ENCODE measurements at places on chromosomes 3 and 15.
A peak's percentile ranks its signal among the peaks of the same experiment; 100 is the strongest.

DNA sequence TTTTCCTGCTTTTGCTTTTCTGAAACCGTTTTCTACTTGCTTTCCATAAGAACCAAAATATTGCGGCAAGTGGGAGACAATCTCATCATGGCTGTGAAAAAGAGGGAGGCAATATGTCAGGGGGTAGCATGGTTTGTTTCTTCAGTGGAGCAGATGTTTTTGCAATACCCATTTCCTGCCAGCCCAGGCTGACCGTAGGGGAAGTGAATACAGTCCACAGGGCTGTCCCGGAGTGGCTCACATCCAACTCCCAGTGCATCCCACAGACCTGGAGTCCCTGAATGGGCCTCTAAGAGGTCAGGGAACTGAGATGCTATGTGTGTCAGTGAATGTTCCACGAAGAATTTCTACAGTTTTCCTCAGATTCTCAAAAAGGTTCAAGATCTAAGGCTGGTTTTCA, 69.6 kb downstream of the EPHB1 start:
- no peak for DNase-seq

DNA sequence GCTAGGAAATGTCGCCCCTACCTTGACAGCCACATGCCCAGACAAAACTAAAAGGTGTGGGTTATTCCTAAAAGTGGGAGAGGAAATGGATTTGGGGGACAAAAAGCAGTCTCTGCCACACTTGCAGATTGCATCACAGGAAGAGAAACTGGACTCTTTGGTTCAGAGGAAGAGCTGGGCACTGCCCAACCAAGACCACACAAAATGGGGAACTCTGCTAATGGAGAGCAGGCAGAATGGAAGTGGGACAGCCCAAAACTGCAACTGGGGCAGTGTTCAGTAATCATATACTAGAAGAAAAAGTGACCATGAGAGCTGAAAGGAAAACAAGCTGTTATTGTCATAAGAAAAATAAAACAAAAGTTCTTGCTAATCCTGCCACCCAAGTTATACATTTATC, 138.9 kb upstream of the FRMD4B start:
- no peak for DNase-seq

GRCh38 chr3:88912294-88912877, 195.0 kb upstream of the EPHA3 start:
- no peak for DNase-seq

DNA sequence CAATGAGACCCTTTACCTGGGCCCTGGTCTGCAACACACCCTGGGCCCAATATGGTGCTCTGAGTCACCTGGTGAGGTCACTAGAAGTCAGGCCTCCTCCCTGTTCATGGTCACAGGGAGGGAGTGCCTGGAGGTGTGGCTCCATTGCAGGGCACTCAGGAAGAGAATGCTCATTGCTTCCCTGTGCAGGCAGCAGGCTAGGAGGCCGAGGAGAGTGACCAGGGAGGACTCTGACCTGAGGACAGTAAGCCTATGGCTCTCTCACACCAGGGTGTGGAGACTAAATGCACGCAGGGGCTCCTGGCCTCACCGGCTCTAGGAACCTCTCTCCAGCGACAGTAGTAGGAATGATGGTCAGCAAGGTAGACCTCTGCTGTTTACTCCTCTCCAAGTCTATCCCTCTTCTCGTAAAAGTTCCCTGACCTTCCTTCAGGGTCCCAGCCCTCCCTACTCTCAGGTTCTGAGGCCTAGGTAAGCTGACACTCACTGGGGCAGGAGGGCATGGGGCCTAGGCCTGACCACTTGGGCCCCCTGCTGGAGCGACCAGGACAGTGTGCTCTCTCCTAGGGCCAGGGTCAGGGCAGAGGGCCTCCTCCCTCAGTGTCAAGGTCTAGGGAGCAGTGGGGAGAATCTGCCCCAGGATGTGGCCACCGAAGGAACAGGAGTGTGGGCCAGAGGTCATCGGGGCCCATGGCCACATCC, 9.6 kb upstream of the SLCO2A1 start:
- DNase-seq, result no peak

DNA sequence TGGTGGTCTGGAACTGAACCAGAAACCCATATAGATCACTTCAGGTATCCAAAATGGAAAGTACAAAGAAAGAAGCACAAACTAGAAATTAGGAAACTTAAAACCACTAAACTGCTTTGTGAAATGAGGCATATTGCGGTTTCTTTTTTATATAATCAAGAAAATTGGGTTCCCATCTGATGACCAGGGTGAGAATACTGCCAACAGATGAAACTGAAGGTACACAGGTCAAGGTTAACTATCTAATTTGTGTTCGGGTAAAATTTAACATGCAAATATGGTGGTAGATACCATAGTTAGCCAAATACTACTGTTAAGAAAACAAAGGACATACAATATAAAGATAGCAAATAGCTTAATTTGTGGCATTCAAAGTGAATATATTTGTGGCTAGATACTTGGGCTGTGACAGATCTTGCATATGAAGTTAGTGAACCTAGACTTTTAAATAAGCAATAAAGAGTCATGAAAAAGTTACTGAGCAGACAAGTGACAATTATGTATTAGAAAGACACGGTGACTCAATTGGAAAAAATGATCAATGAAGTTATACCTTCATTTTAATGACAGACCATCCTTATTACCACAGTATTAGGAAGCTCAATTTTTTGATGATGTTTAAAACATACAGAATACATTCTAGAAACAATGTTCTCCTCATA, 127.4 kb downstream of the NR2E3 start:
- no peak for DNase-seq

DNA sequence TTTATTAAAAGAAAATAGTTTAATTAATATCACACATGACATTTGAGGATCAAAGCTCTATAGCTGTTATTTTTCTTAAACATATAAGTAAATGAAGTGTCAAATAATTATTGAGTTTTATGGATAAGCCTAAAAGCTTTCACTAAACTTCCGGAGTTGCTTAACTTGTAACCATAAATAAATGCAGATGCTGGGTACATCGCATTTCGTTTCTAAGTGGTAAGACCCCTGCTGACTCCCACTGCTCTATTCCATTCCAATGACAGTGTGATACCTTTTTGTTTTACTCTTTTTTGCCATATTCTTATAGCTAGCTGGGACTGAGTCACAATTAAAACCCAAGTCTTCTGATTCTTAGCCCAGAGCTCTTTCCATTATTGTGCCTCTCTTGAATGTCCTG, 411.1 kb downstream of the SOX2 start:
- DNase-seq, result no peak

DNA sequence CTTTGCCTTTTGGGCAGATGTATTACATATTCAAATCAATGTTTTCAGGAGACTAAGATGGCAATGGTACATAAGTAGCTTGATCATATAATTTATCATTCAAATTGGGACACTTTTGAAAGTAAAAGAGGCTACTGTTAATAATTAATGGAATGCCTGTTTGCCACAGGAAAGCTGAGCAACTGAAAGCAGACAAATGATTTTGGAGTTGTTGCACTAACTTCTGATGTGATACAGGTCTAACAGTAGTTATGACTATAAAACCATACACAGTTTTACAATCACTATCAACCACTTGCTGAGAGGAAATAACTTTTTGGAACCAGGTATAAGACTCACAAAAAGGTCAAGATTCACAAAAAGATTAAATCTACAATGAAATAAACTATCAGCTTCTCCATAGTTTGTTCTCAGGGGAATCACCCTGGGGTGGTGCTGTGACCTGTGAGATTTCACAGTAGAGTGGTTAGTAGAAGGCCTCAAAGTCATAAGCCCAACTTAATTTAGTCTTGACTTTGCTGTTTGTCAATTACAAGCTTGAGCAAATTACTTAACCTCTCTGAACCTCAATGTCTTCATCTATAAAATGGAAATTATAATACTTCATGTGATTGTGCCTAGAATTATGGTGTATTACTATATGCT, 42.7 kb downstream of the HHLA2 start:
- DNase-seq, result no peak

GRCh38 chr3:25056803-25057351, 371.2 kb upstream of the RARB start:
- DNase-seq, result no peak

DNA sequence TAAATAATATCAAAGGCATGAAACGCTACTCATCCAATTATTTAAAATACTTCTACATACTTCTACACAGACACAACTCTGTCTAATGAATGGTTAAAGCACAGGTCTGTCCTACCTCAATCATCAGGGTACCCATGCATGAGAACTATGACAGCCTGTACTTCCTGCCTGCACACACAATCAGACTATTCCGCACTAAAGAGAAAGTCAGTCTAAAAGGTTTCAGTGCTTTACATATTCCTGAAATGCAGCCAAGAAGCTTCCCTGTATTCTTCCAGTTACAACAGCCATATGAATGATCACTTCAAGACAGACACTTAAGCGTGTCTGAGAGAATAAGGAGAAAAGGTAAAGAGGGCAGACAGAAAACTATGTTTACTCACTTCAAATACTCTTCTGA, 58.8 kb downstream of the TUBGCP4 start:
- DNase-seq, result no peak

GRCh38 chr3:25673738-25674298, 9.1 kb upstream of the TOP2B start:
- no peak for DNase-seq

- DNase-seq, result no peak
Observed at GRCh38 chr15:98657721-98658120, 9.4 kb downstream of the IGF1R start.

DNA sequence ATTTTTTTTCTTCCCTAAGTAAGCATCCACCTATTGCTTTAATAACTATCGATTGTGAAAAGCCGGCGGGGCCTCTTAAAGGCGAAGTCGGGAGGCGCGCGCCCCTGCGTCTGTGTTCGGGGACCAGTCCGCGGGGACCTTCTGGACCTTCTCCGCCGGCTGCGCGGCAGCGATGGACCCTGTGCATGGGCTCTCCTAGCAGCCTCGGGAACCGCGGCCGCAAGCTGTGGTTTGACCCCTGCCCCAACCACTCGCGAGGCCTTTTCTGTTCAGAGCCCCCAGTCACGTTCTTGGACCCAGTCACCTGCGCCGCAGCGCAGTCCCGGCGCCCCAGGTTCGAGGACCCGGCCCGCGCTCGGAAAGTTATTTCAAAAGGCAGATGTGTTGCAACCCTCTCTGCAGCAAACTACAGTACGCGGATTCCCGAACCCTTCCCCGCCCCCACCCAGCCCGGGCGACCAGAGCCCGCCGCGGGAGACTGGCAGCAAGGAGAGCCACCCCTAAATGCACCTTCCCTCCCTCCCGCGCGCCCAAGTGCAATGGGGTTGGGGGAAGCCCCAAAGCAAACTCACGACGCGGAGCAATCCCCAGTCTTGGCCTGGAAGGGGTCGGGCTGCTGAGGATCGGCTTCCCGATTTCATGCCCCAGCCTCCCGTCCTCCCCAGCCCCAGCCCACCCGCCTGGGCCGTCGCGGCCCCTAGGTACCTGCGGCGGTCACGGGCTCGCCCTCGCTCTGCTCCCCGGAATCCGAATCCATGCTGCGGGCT, 684 bp downstream of the TNFAIP8L3 start:
- peak; percentile 23 for DNase-seq

GRCh38 chr15:67064607-67065530, 533 bp upstream of the SMAD3 start:
- DNase-seq, result no peak

DNA sequence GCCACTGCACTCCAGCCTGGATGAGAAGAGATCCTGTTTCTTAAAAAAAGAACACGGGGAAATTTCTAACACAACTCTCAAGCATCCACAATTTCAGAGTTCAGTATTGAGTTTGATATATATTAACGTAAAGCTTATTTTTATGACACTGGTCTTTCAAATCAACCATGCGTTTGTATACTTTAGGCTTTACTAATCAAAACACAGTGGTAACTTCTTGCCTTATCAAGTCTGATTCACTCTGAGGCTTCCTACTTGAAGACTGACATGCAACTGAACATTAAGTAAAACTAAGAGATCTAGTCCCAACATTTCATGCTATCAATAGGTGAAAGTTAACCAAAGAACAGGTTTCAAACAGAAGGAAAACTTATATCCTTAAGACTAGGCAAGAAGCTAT, 46.7 kb downstream of the PRTG start:
- no peak for DNase-seq

GRCh38 chr15:96716075-96716474, 385.6 kb downstream of the NR2F2 start:
- no peak for DNase-seq

GRCh38 chr3:154762486-154762885, 317.6 kb upstream of the MME start:
- no peak for DNase-seq

DNA sequence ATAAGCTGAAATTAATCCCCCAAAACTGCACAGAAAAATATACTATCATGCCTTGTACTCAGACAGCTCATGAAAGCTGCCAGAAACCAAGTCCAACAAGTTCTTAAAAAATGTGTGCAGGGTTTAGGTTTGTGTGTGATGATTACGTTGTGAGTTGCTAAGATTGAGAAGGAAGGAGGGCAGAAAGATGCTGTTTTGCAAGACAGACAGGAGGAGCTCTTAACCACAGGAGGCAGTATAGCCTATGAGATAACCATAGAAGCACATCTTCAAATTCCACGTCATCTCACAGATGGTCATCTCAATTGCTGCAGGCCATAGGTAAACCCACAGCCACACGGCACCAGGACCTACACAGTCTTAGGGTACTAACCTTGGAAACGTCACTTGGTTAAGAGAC, 191.9 kb downstream of the STT3B start:
- DNase-seq, result no peak

DNA sequence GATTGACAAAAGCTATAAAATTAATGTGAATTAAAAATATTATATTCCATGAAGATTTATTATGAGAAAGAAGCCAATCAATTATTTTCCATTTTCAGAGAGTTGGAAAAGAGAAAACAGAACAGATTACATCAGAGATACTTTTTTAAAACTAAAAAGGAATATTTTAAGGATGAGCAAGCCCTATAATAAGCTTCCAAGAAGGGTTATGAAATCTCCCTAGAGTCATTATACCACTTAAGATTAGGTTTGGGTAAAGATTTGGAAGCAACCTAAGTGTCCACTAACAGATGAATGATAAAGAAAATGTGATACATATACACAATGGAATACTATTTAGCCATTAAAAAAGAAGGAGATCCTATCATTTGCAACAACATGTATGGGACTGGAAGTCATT, 51.6 kb upstream of the FSIP1 start:
- no peak for DNase-seq

DNA sequence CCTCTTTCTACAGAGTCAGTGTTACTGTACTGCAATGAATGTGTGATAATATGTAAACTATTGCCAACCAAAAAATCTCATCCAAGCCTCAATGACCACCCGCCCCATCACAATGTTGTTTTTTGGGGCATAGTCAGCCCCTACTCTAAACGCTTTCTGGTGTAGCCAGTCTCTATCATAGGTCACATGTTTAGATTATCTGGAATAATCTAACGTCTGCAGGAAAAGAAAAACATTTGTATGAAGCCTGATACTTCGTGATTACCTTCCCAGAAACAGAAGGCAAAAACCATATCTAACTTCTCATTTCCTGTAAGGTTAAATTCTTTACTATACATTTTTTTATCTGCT, 1331.8 kb upstream of the GBE1 start:
- no peak for DNase-seq

- no peak for DNase-seq
Observed at GRCh38 chr3:118818386-118818785, 216.3 kb downstream of the IGSF11 start.
